ENCODE measurements at places on chromosomes 1 and 21.
A peak's percentile ranks its signal among the peaks of the same experiment; 100 is the strongest.

GRCh38 chr1:211336161-211336560 is 9.5 kb downstream of the TRAF5 start:
- DNase-seq: no peak

DNA sequence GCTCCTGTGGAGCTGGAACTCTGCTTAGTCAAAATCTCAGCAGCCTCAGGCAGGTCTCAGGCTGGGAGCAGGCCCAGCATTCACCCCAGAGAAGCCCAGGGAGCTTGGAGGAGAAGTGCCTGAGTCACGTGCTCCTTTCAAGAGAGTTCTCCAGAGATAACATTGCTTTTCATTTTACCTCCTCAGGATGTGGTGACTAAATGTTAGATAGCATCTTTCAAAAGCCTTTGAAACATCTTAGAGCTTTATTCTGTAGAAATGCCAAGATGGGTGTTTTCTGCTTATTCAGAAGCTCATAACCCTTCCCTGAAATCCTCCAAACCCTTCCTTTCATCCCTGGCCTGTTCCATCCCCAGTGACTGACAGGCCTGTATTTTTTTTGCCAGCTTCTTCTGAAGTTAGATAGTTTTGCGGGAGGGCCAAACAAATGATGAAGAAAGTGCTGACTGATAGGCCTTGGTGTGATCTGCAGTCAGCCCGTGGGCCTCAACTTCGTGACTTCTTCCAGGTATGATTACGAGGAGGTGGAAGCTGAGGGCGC is 58.0 kb downstream of the PGM1 start:
- no peak for DNase-seq

DNA sequence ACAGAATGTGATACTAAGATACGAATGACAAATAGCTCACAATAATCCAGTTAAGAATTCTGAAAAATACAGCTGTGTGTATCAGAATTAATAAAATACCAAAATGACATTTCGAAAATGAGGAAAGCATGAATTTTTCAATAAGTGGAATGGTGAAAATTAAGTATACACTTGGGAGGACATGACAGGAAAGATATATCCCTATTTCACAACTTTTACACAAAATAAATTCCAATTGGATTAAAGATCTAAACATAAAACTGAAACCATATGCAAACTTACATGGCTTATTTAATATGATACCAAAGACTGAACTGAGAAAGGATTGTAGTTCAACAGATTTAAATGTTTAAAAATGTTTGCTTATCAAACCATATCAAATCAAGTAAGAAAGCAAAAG is 510.4 kb upstream of the ADAMTS5 start:
- no peak for DNase-seq

GRCh38 chr1:154729031-154729442 is 121.1 kb upstream of the ADAR start:
- no peak for DNase-seq

DNA sequence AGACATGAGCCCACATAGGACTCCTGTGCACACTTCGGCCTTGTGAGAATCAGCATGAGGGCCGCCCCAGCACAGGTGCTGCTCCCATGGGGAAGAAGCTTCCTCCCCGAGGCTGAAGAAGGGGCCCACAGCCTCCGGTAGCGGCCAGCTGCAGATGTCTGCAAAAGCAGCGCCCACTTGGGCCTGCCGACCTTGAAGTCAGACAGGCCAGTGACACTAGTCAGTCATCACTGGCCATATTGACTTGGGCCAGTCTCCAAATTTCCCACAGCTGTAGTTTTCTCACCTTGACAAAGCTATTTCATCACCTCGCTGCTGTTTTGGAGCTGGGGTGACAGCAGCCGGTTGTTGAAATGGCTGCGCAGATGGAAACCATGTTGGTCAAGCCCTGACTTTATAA is 83.0 kb downstream of the RIPK4 start:
- DNase-seq: no peak

DNA sequence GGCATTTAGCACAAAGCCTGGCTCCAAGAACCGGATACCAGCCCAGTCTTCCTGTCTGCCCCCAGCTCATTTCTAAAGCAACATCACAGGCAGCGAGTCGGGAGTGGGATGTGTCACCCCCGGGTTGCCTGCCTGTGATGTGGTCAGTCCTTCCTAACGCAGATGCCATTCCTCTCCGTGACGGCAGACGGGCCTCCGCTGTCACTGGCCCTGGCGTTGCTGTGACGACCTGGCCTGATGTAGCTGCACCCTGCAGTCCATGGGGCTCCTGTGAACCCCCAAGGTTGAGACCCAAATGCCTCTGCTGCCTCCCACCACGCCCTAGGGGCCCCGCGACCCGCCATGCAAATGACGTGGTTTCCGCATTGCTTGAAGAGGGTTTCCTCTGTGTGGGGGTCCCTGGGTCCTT is 12.3 kb downstream of the TNFRSF1B start:
- DNase-seq: peak; percentile 47

- no peak for DNase-seq
Measured at GRCh38 chr1:107954719-107955415, 10.1 kb downstream of the VAV3 start.

DNA sequence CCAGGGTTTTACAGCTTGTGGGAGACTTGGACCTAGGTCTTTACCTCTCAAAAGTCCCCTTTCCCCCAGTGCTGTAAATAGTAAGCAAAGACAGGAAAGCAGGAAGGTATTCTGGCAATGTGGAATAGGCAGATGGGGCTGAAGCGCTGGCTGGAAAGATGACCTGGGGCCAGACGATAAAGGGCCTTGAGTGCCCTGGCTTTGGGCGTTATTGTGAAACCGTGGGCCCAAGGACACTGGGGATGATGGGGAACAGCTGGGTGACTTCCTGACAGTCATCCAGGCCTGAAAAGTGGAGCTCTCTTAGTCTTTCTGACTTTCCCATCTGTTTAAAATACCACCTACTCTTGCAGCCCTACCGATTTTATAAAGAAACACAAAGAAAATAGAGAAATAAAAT is 16.3 kb downstream of the URB2 start:
- no peak for DNase-seq

GRCh38 chr1:115648717-115649691 is 7.2 kb downstream of the VANGL1 start:
- DNase-seq: no peak

GRCh38 chr1:162687870-162688269 is 55.6 kb downstream of the DDR2 start:
- DNase-seq: no peak

GRCh38 chr1:19749685-19750084 is 50.0 kb downstream of the TMCO4 start:
- no peak for DNase-seq

DNA sequence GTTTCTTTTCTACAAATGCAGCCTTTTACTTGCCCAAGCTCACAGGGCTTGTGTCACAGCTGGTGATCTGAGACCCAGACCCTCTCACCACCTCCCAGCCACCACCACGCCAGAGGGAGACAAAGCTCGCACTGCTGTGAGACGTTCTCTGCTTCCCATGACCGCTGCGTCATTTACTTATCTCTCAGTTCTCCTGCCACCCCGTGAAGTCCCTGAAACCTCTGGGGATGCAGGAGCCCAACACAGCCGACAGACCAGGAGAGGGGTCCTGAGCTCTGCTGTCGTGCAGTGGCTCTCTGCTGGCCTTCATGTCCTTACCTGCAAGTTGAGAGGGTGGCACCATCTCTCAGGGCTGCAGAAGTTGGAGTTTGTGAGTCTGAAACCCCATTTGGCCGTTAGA is 77.7 kb downstream of the SLC16A1 start:
- no peak for DNase-seq

- no peak for DNase-seq
Measured at GRCh38 chr1:94798462-94798861, 21.7 kb upstream of the SLC44A3 start.

GRCh38 chr1:17709981-17710380 is 45.2 kb upstream of the ACTL8 start:
- no peak for DNase-seq

GRCh38 chr1:200153277-200154055 is 126.0 kb downstream of the NR5A2 start:
- no peak for DNase-seq

DNA sequence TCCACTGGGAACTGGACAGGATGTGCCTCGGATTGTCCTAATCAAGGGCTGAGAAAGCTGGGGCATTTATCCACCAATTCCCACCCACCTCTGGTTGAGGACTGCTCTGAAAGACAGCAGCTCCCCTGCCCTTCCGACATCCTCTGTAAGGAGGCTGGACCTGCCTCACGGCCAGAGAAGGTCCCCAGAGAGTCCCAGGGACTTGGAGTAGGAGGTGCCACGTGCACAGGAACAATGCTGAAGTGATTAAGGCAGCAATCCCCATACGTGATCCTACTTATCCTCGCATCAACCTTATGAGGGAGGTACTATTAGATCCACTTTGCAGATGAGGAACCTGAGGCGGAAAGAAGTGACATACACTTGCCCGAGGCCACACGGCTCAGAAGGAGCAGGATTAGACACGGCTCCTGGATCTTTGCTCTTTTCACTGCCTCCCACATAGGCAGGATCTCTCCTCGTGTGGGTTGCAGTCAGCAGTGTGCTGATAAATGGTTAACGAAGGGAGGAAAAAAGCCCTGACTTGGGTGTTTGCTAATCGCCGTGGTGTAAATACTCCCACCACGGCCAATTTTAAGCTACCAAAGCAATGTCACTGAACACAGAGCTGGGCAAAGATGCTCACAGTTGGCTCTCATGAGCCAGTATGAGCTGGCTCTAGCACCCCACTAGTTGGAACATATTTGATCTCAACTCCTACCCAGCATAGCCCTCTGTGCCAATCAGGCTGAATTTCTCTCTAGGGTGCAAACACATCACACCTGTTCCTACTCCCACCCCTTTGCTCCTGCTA is 18.6 kb upstream of the LDLRAP1 start:
- no peak for DNase-seq

DNA sequence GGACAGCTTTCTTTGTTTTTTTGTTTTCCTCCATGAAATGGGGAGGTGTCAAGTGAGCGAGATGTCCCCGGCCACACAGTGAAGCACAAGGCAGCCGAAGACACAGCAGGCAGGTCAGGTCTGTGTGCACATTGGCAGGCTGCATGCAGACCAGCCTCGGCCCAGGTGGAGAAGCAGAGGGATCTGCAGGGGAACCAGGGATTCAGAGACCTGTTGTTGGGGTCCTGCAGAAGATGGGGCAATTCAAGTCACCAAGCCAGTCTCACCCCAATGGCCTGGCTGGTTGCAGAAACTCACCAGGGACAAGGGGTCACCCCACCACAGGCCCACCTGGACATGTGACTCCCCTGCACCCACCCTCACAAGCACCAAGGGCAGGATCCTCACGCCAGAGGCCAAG is 4.0 kb upstream of the ABCG1 start:
- no peak for DNase-seq

- no peak for DNase-seq
Measured at GRCh38 chr1:91846007-91846638, 39.8 kb downstream of the TGFBR3 start.

DNA sequence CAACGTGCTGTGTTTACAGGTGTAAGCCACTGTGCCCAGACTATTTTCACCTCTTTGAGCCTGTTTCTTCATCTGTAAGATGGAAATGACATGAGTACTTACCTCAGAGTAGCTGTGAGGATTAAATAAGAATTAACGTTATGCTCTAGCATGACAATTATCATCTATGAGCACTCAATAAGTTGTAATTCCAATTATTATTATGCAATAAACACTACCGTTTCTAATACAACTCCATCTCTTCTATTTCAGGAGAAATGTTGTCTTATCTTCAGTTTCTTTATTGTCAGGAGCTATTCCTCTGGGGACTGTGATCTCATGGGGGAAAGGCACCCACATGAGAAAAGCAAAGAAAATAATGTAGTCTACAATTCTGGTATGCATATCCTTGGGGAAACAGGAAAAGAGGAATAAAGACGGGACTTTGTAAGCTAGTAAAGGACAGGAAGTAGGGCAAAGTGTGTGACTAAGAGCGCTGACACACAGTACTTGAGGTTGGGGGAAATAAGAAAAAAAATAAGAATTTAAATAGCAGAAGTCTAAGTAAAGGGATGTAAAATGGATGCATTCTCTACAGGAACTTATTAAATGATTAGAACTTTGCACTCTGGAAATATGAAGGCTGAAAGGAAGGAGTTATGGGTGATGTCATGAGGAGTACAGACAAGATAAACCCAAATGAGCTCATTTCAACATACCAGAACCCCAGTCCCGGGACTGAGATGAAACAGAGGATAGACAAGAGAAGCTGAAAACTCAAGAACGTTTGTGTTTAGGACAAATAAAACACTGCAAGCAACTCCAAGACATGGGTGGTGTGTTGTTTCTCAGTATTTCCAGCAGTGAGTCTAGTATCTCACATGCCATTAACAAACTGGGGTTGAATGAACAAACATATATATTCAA is 9.8 kb downstream of the PHC2 start:
- DNase-seq: no peak

GRCh38 chr1:222788402-222789156 is 26.3 kb upstream of the DISP1 start:
- DNase-seq: no peak

GRCh38 chr1:192351550-192351949 is 34.8 kb downstream of the RGS21 start:
- no peak for DNase-seq

DNA sequence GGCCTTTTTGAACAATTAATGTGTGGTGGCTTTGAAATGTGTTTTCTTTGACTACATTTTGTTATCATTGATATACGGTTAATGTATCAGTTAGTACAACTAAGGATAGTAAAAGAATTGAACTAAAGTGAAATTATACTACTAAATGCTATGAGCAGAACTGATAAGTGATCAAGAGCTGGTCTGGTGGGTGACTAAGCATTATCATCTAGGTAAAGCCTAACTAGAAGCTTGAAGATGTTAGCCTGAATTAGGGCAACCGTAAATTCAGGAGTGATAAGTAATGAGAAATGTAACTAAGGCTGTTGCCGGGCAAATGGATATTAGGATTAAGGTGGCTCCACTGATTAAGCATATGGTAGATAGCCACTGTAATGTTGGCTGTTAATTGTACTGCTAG is 16.0 kb upstream of the GCLM start:
- no peak for DNase-seq

DNA sequence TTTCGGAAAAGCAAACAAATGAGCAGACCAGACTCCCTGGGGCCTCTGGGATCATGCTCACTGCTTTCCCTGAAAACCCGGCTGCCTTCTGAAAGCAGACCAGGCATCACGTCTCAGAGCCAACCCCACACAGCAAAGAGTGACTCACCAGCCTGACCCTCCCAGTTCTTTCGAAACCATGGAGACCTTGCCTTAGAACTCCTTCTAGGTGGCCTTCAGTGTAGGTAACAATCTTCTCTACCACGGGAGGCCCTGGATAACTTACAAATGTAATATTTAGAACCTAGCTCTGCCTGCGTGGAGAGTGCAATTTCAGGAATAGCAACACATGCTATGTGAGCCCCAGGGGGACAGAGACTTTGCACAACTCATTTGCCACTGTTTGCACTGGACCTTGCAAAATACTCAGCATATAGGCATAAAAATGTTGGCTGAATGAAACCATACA is 105.2 kb downstream of the SUSD4 start:
- peak; percentile 22 for DNase-seq

GRCh38 chr21:33931799-33932390 is 16.3 kb upstream of the ATP5PO start:
- DNase-seq: no peak

- DNase-seq: no peak
Measured at GRCh38 chr1:107997866-107998265, 32.9 kb upstream of the VAV3 start.

Measured in non-pigmented ciliary epithelial cell (primary cell).